ENCODE measurements at places on chromosomes 7 and 10. TPM values are rescaled to one million over a fixed set of nuclear protein-coding genes. Genes with fewer than 3 reads are reported as not detected.

Gene RNF148
- total RNA-seq = not detected

- peaks cover 17% of the 10 kb centered on the region for H3K4me1 ChIP-seq
- DNase-seq = no peak
- no peaks in the 10 kb centered on the region for H3K27me3 ChIP-seq
- no peak overlapping the region for H3K4me3 ChIP-seq
- peaks cover 31% of the 10 kb centered on the region for H3K36me3 ChIP-seq
Observed at GRCh38 chr10:122949296-122949695, 4.7 kb downstream of the C10orf88 start.

DNA sequence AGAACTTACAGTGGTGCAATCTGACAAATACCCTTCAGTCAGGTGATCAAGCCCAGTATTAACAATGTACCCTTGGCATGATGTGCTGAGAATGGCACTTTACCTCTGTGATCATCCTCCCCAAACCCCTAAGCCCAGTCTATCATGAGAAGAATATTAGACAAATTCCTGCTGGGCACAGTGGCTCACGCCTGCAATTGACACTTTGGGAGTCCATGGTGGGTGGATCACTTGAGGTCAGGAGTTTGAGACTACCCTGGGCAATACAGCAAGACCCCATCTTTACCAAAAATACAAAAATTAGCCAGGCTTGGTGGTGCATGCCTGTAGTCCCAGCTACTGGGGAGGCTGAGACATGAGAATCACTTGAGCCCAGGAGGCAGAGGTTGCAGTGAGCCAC lies 7.4 kb upstream of the CUL2 start:
- peaks cover 8% of the 10 kb centered on the region for H3K27me3 ChIP-seq
- H3K4me1 ChIP-seq = no peaks in the 10 kb centered on the region
- no peak overlapping the region for H3K27ac ChIP-seq
- no peak for DNase-seq

Gene NME8
- total RNA-seq = not detected

DNA sequence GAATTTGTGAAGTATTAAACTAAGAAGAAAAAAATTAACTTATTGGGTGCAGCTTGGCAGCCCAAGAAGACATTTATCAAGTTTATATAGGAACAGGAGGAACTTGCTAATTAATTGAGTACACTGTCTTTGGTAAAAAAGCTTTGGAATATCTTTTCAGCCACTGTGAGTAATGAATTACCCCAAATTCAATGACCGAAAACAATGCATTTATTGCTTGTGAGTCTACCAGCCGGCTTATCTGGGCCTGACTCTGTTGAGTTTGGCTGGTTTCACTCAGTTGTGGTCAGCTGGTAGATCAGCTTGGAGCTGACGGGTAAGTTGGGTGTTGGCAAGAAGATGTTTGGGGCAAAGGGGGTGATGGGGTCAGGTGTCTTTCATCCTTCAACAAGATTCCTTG lies 11.6 kb downstream of the GNG11 start:
- H3K4me1 ChIP-seq = no peaks in the 10 kb centered on the region
- no peak for DNase-seq
- H3K4me3 ChIP-seq = no peak overlapping the region
- no peak overlapping the region for H3K27ac ChIP-seq
- H3K36me3 ChIP-seq = no peaks in the 10 kb centered on the region

- no peaks in the 10 kb centered on the region for H3K27me3 ChIP-seq
- H3K36me3 ChIP-seq = no peaks in the 10 kb centered on the region
- no peak overlapping the region for H3K27ac ChIP-seq
- no peak overlapping the region for H3K4me3 ChIP-seq
- no peak for DNase-seq
- H3K4me1 ChIP-seq = no peaks in the 10 kb centered on the region
Observed at GRCh38 chr7:36192877-36193276, 39.8 kb downstream of the EEPD1 start.

Gene GAD2
- total RNA-seq = not detected

GRCh38 chr7:9029681-9030530 lies 596.5 kb downstream of the NXPH1 start:
- H3K4me3 ChIP-seq = no peak overlapping the region
- no peaks in the 10 kb centered on the region for H3K27me3 ChIP-seq
- no peak overlapping the region for H3K27ac ChIP-seq
- H3K36me3 ChIP-seq = no peaks in the 10 kb centered on the region
- DNase-seq = no peak

DNA sequence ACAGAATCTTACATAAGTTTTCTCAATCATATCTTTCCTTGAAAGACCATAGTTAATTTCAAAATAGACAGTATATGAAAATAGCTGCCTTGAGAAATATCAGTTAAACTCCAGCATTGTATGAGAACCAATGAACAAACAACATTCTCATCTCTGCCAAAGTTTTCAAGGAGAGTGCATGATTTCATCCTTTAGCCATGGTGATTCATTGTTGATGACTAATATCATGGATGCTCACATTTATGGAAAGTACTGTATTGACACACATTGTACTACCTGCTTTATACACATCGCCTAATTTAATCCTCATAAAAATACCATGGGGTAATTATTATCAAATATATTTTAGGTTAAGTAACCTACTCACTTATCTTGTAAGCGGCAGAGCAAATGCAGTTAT lies 250.3 kb downstream of the CNTNAP2 start:
- no peak overlapping the region for H3K4me3 ChIP-seq
- no peaks in the 10 kb centered on the region for H3K4me1 ChIP-seq
- no peaks in the 10 kb centered on the region for H3K36me3 ChIP-seq
- H3K27me3 ChIP-seq = no peaks in the 10 kb centered on the region

GRCh38 chr7:25839084-25839769 lies 312.8 kb upstream of the NFE2L3 start:
- no peak overlapping the region for H3K27ac ChIP-seq
- peaks cover 27% of the 10 kb centered on the region for H3K27me3 ChIP-seq
- H3K36me3 ChIP-seq = no peaks in the 10 kb centered on the region
- DNase-seq = no peak
- no peaks in the 10 kb centered on the region for H3K4me1 ChIP-seq

Measured in activated CD4-positive, alpha-beta T cell treated with anti-CD3 and anti-CD28 coated beads for 36 hours (primary cell).